ENCODE measurements at places on chromosomes 13 and 19.

- no peak for DNase-seq
Observed at GRCh38 chr13:64272681-64273080, 2857.0 kb upstream of the PCDH20 start.

- no peak for DNase-seq
Observed at GRCh38 chr13:44912278-44913016, 76.8 kb downstream of the NUFIP1 start.

DNA sequence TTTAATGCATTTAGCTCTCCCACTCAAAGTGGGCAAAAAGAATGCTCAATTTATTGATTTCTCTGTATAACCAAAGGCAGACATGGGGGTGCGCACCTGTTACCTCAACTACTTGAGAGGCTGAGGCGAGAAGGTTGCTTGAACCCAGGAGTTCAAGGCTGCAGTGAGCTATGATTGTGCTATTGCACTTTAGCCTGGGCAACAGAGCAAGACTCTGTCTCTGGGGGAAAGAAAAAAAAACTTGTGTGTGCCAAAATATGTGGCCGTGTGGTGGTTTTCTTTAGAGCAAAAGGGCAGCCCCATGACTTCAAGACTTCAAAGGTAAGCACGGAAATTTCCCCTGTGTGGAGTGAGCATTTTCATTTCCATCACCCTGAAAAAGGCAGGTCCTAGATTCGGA lies 81.9 kb downstream of the IPO5 start:
- DNase-seq: no peak

DNA sequence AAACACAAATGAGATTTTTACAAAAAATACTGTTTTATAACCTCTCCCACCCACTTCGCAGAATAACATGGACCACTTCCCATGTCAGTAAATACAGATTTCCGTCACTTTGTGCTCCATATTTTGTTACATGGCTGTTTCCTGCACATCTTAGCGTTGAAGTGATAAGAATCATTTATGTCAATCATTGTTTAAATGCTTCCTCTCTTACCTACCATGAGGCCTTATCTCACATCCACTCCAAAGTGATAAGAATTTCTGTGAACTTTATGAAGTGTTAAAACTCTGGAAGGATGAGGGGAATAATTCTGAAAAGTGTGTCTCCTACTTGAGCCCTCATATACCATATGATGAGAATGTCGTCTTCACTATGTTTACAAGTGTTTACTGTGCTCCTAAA lies 36.6 kb upstream of the IL17D start:
- no peak for DNase-seq

GRCh38 chr13:113860051-113860664 lies 3.7 kb downstream of the GAS6 start:
- no peak for DNase-seq

- DNase-seq: no peak
Observed at GRCh38 chr19:37983153-37983552, 76.1 kb downstream of the SIPA1L3 start.

GRCh38 chr13:31860002-31860401 lies 120.7 kb downstream of the RXFP2 start:
- no peak for DNase-seq

- DNase-seq: no peak
Observed at GRCh38 chr19:12880551-12881171, 588 bp downstream of the DNASE2 start.

All from activated CD8-positive, alpha-beta memory T cell treated with anti-CD3 and anti-CD28 coated beads for 48 hours (primary cell).